ENCODE measurements at places on chromosomes 2 and 18. TPM values are rescaled to one million over a fixed set of nuclear protein-coding genes. Genes with fewer than 3 reads are reported as not detected.

DNA sequence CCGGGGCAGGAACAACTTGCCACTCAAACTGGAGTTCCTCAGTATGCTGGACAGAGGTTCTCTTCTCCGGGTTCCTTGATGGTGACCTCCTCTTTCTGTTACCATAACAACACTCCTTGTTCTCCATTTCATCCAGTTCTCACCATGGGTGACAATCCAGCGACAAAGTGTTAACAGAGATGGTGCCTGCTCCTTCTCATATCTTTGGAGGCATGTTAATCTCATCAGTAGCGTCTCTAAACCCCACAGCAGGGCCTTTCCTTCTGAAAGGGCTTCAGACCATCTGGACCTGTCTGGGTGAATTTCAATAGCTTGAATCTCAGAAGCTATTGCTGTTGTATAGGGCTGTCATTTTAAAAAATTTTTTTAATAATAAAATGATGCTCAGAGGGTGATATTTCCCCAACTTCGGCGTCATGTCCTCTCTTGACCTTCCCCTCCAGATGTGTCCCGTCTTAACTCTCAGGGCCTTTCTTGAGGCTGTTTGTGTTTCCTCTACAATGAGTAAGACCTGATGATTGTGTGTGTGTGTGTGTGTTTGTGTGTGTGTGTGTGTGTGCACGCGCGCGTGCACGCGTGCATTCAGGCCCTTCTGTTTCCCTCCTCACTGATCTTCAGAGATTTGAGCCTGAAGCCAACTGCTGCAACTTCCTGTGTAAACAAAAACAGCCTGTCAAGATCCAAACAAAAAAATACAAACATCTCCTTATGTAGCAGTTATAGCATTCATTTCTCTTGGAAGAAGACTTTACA is 24.3 kb upstream of the CETN1 start:
- DNase-seq = no peak

- DNase-seq = no peak
Measured at GRCh38 chr2:57461624-57462023, 585.0 kb upstream of the VRK2 start.

The DTNA gene
- 0.33 TPM for total RNA-seq

- no peak for DNase-seq
Measured at GRCh38 chr2:192026059-192026824, 168.5 kb downstream of the TMEFF2 start.

DNA sequence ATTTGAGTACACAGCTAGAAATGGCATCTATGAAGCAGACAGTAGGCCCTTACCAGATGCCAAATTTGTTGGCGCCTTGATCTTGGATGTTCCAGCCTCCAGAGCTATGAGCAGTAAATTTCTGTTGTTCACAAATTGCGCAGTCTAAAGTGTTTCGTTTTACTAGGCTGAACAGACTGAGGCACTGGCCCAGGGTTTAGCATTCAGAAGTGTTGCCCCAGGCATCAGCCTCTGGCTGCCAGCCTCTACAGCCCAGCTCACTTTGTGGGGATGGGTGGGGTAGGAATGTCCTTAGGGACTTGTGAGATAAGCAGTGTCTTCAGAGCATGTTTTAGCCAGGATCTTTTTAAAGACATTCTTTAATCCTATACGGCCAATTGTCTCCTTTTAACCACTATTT is 51.5 kb upstream of the MGAT5 start:
- DNase-seq = no peak

The C2orf66 gene
- total RNA-seq = 0.33 TPM

GRCh38 chr2:230898016-230898712 is 26.9 kb downstream of the GPR55 start:
- DNase-seq = no peak

The RUFY4 gene
- 3.2 TPM for total RNA-seq

DNA sequence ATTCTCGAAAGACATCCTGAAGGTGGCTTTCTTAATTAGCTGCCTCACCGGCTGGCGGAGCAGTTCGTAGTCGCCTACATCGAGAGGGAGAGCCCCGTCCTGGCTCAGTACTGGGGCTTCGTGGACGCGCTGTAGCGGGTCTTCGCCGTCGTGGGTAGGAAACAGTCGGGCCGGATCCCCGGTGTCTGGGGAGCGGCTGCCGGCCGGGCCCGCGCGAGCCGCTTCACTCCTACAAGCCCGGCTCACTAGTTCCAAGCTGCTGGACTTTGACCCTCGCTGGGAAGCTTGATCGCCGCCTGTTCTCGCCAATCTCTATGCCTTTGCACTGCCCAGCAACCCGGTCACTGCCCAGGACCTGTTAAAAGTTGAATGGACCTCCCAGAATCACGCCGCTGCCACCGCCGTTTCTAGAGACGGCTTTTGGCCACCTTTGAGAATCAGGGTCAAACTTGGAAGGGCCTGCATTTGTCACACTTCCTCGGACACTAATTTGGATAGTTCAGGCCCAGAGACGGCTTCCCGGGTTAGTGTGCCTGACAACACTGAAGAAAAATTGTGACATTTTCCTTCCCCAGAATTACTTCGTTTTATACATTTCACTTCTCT is 41.4 kb upstream of the AKAIN1 start:
- peak; percentile 38 for DNase-seq

The RPRM gene
- total RNA-seq = not detected

- DNase-seq = peak; percentile 26
Measured at GRCh38 chr18:9792565-9793245, 84.6 kb downstream of the RAB31 start.

GRCh38 chr2:18833941-18834340 is 244.6 kb upstream of the NT5C1B start:
- DNase-seq = no peak

DNA sequence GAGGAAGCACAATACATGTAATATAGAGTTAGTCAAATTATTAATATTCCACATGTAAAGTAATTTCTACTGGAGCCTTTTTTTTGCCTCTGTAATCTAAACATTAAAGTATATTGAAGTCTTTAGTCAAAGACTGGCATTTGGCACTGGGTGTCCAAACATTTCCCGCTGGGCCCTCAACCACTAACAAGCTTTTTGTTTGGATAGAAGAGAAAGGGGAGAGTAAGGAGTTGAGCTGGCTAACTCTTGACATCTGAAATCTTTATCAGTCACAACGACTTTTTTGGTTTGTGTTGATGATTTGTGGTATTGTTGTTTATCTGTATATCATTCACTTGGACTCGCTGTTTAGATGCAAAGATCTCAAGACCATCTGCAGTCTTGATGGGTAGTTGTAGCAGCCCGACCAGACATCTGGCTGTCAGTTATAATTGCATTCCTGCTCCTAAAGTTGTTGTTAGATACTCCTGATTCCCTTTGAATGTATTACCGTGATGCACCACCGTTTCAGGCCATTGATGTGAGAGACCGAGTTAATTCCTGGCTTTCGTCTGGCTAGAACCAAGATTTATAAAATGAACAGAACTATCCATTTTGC is 379.6 kb downstream of the MTX2 start:
- DNase-seq = no peak

GRCh38 chr2:8486141-8486540 is 195.7 kb upstream of the ID2 start:
- DNase-seq = no peak

DNA sequence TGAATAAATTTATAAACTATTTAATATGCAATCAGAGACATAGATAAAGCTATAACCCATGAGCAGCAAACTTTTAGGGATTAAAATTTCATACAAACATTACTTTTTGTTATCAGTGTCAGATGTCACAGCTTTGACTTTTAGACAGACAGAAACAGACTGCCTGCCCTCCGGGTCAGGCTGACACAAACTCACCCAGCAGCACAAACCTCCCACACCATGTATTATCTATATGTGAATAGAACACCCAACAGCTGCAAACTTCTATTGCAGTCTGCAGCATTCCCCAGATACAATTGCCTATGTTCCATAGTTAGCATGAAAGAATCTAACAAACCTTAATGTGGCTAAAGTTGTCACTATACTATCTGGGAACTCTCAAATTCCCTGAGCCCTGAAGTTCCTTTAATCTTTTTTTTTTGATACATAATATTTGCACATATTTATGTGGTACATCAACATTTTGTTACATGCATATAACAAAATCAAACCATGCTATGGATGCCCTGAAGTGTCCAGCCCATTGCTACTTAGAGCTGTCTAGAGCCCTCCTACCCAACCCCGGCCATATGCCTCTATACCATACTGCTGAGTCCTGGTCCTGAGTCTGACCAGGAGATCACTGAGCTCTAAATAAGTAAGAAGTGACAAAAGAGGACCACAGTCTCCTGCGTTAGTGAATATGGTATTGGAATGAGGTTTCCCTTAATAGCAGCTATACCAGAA is 214.4 kb downstream of the ZNF385B start:
- no peak for DNase-seq

The GPR39 gene
- not detected for total RNA-seq

DNA sequence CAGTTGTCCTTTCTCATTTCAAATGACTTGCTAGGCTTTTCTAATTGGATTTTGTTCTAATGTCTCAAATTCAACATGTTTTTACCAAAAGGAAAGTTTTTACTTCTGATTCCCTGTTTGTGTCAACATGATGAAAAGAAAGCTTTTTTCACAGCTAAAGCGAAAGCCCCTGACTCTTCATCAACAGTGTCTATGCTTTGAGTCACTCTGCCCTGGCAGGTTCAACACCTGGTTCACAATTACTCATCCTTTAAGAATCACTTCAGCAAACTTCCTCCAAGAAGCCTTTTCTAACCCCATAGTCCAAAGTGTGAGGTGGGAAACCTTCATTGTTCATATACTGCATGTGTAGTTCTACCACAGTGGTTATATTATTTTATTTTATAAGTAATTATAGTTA is 7.6 kb upstream of the DSG2 start:
- DNase-seq = no peak

GRCh38 chr18:23373570-23373969 is 79.5 kb upstream of the RIOK3 start:
- DNase-seq = no peak

DNA sequence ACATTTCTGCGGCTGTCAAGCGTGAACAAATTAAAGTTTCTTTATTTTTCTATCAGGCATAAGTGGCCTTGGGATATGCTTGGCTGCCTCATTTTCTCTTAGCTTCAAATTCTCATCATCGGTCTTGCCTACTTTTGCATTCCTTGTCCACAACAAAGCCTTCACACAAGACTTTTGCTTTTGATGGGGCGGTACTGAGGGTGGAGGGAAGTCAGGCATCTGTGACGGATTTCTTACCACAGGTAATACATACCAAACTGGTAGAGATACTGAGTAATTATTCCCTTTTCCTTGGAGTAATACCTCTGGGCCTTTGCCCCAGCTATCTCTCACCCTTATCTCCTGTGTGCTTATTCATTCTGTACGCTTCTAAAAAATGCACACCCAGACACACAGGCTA is 468.3 kb upstream of the RGPD4 start:
- DNase-seq = no peak

- DNase-seq = peak; percentile 93
Measured at GRCh38 chr2:112706170-112706664, 14.6 kb upstream of the NT5DC4 start.

DNA sequence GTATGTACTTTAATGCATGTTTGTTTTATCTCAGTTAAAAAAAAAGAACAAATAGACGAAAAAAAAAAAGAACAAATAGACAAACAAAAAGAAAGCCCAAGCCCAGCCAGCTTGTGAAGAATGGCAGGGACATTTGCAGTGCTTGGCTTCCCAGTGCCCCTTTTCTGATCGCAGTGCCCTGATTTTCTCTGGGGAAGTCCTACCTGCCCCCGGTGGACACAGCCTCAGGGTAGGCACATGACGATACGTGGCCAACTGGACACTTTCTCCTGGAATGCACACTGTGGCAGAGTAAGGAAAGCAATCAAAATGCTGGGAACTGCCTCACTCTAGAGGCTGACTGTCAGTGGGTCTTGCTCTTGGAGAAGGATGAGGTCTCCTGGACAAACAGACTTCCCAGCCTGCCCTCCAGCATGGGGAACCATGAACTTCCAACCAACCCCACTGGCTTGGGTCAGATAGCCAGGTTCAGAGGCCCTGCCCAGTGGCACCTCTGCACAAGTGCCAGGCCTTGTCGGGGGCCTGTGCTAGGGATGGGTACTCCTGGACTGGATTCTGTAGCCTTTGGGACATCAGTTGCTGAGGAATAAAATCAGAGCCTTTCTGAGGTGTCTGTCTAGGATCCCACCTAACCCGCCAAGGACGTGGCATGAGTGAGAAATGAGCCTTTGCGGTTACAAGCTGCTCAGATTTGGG is 76.7 kb downstream of the INHBB start:
- DNase-seq = peak; percentile 7

DNA sequence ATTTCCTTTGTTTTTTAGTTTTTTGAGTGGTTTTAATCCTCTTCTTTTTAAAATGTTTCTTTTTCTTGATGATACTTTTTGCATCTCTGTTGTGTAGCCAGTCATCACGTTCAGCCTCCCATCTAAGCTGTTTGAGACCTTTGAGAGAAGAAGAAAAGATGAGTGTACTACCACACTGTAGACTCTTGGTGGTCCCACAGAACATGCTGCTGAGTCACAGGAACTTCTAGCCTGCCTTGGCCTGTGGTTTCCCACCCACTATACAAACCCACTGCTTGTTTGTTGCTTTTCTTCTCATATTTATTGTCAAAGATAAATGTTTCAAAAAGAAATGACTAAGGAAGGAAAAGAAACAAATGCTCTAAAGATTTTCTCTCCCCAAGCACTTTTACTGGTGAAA is 5.5 kb downstream of the CEBPZOS start:
- DNase-seq = peak; percentile 24

The LYG1 gene
- total RNA-seq = 1.2 TPM

DNA sequence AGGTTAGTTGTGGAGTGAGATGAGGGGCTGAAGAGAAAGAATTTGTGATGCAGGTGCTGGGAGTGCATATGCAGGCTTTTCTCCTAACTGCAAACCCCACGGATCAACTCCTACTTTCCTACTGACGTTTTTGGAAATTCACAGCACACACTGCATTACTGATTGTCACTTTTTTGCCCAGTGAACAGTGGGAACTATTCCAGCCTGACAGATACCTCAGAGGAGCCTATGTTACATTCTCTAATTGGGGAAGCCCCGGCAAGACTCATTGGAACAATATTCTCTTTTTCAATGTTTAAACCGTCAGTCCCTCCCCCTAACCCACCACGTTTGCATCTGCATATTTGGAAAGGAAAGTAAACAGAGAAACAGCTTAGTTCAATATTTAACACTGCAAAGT is 126.2 kb downstream of the DPP4 start:
- DNase-seq = no peak

DNA sequence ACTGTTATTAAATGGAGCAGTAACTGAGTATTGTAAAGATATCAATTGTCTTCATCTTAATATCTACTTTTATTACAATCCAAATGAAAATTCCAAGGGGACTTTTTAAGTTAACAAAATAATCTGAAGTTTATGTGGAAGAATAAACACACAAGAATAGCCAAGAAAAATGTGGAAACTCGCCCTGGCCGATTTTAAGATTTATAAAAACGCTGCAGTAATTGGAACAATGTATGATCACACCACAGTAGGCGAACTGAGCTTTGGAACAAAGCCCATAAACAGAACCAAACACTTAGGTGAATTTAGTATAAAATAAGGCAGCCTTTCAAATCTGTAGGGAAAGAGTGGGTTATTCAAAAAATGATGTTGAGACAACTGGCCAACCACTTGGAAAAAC is 96.3 kb downstream of the ANTXR1 start:
- no peak for DNase-seq

DNA sequence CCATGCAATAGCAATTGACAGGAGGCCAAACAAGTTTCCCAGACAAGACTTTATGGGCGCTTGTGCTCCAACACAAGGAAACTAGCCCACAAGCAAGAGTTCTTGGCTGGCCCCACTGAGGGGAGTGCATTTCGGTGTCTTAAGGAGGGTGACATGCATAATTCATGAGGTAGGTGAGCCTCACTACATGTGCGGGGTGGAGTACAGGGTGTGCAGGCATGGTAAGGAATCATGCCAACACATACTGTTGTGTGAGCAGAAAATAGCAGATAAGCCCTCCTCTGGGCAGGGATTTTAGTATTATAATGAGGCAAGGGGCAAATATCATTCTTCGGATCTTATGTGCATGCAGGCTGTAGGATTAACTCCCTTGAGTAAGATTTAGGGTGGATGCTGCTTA is 78.7 kb upstream of the SLC1A4 start:
- no peak for DNase-seq

Measured in activated CD4-positive, alpha-beta memory T cell treated with anti-CD3 and anti-CD28 coated beads, Interleukin-2, amount 10 ng/mL, durations not matched to agents 7 days and 5 days (primary cell).